ENCODE measurements at places on chromosomes 5 and 9.

DNA sequence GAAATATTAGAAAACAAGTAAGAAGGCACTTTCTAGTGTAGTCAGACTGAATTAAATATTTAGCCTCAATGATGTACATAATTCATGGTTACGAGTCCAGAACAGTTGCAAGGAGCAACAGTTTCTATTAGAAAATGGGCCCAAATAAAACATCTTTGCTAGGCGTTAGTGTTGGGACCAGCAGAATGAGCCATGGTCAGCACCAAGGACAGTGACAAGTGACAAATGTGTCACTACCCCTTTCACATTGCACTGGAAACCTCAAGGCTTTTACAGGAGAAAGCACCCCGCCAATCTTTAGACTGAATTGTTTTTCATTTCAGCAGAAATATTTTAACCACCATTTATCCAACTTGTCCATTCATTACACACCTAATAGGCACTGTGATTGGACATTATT lies 301.3 kb upstream of the ADCY2 start:
- peak; percentile 8 for DNase-seq

- DNase-seq, result no peak
These were observed 149.7 kb downstream of the PRELID2 start for GRCh38 chr5:145685417-145685816.

GRCh38 chr9:98647236-98647635 lies 61.5 kb downstream of the GABBR2 start:
- DNase-seq, result no peak

- DNase-seq, result no peak
These were observed 22.6 kb downstream of the CLPTM1L start for GRCh38 chr5:1322036-1322900.

- no peak for DNase-seq
These were observed 16.0 kb upstream of the COL15A1 start for GRCh38 chr9:98927724-98928123.

GRCh38 chr5:104199771-104200170 lies 637.2 kb upstream of the NUDT12 start:
- DNase-seq, result no peak

- DNase-seq, result no peak
These were observed 5.2 kb downstream of the SLC31A2 start for GRCh38 chr9:113155911-113156588.

- DNase-seq, result no peak
These were observed 184.9 kb downstream of the PCSK1 start for GRCh38 chr5:96248131-96248530.

- DNase-seq, result no peak
These were observed 1127.5 kb downstream of the TAF11L14 start for GRCh38 chr5:18761801-18762200.

- no peak for DNase-seq
These were observed 131.2 kb upstream of the KLF4 start for GRCh38 chr9:107620801-107621200.

- DNase-seq, result no peak
These were observed 132.8 kb downstream of the CRB2 start for GRCh38 chr9:123488722-123489321.

DNA sequence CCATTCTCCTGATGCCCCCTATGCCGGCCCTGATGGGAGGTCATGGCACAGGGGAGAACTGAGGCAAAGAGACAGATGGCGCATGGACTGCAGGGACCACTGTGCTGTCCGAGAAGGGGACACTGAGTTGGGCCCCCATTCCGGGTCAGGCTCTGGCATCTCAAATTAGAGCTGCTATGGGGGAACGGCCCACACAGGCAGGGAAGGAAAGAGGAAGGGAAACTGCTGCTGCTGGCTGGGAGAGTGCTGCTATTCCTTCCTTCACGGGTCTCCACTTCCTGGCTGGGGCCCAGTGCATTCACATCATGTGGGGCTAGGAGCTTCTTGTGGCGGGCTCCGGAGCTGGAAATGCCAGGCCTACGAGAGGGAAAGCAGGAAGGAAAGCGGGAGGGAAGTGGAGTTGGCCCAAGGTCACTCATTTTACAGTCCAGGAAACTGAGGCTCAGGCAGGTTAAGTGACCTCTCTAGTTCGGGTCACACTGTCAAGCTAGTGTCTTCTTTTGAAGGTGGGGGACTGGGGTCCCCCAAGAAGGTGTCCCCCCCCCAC lies 1.3 kb upstream of the CARD19 start:
- peak; percentile 35 for DNase-seq

DNA sequence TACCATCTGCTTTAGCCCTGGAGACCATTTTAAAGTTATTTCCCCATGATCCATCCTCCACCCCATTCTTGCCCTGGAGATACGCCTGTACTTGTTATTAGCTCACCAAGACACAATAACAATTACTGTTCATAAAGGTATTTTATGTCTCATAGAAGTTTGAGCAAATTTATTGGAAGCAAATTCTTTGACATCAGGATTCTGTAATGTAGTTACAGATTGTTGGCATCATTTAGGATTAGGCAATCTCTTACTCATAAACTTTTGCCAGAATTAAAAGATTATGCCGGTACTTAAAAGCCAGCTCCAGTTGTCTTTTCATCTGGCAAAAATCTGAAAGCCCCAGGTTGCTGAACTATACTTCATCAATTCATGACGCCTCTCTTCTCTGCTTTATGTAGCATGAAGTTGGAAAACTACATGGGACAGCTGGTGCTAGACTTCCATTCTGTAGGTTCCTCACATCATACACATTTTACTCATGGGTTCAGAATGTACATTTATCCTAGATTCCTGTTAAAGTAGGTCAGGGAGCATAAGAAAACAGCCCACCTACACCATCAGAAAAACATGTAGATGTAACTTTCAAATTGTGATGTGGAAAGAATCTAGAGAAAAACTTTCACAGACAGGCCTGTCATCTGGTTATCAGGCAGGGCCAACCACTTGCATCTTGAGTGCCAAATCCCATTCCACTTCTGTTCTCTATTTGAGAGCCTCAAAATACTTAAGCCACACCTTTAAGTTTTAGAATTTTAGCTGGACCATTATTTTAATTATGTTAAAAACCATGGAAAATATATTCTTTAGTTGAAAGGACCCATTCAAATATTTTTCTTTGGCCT lies 14.0 kb downstream of the ATP10B start:
- no peak for DNase-seq
